Brain pericyte (primary cell): ENCODE measurements at places on chromosomes 7 and 10.
A peak's percentile ranks its signal among the peaks of the same experiment; 100 is the strongest.

GRCh38 chr10:123804716-123805115 lies 86.9 kb downstream of the CPXM2 start:
- DNase-seq: no peak

GRCh38 chr10:28676326-28676967 lies 874 bp upstream of the BAMBI start:
- no peak for DNase-seq

GRCh38 chr7:130982160-130982638 lies 248.2 kb upstream of the KLF14 start:
- no peak for DNase-seq

GRCh38 chr7:139582130-139582650 lies 58.7 kb downstream of the CLEC2L start:
- no peak for DNase-seq

DNA sequence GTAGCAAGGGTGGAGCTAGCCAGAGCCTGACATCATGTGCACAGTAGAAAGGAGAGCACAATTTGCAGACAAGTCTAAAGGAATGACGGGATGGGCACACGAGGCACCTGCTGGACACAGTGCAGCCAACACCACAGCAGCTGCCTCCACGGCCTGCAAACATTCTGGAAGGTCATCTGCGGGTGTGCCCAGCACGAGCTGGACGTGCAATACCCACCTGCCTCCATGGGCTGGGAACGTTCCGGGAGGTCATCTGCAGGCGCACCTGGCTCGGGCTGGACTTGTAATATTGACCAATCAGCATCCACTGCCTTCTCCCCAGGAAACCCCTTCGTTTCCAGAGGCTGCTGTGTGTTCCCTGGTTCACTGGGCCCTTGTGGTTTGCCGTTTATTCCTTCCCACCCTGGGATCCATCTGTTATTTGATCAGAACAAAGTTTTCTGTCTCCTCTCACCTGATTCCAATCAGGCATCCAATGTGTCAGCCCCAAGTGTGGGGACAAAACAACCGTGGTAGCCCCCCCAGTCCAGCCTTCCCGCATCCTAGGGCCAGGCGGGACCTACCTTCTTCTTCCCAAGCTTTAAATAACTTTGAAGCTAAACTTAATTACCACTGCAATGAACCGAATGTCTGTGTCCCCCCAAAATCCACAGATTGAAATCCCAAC lies 243.4 kb upstream of the PPP2R2D start:
- DNase-seq: no peak

DNA sequence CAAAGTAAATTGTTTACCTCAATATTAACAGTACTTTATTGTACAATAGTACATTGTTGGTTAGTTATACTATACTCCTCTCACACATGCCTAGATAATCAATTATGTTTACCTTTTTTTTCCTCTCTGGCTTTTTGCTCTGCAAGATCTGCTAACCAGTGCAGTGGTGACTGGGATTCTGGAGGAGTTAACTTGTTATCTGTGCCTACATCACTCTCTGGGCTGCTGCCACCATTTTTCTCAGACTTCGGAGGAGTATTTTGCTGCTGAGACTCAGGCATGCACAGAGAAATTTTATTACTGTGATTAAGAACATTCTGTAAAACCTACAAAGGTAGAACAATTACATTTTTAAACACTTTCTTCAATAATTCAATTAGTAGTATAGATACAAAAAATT lies 59.7 kb downstream of the NRBF2 start:
- DNase-seq: no peak

- no peak for DNase-seq
Measured at GRCh38 chr10:131022981-131023380, 288.5 kb downstream of the TCERG1L start.

GRCh38 chr10:7559386-7559785 lies 107.4 kb downstream of the ITIH5 start:
- no peak for DNase-seq

GRCh38 chr7:105487579-105488571 lies 34.2 kb downstream of the PUS7 start:
- DNase-seq: peak; percentile 24

GRCh38 chr10:132937861-132938260 lies 4.5 kb downstream of the CFAP46 start:
- no peak for DNase-seq

- DNase-seq: peak; percentile 38
Measured at GRCh38 chr10:91551856-91552255, 81.0 kb downstream of the PPP1R3C start.

DNA sequence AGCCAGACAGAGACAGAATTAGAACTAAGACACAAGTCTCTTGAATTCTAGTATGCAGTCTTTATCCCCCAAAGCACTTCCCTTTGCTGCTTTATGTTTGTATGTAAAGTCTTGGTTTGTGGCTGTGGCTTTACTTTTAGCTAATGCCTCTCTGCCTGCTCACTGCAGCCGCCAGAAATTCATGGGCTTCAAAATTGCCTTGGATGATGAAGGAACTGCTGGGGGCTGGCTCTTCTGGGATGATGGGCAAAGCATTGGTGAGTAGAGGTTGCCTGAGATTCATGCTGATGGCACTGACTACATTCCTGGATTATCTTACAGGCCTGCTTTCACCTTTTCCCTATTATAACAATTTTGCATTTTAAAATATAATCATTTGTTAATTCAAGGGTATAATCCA lies 10.9 kb upstream of the MGAM2 start:
- no peak for DNase-seq

GRCh38 chr7:115329006-115329405 lies 407.1 kb downstream of the MDFIC start:
- no peak for DNase-seq

DNA sequence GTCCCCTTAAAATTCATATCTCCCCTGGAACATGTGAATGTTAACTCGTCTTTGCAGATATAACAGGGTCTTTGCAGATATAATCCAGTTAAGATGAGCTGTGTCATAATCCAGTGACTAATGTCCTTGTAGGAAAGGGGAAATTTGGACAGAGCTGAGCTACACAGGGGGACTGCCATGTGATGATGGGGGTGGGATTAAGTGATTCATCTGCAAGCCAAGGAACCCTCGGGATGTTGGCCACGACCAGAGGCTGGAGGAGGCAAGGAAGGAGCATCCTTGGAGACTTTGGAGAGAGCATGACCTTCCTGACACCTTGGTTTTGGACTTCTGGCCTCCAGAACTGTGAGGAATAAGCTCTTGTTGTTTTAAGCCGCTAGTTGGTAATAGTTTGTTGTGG lies 153.9 kb upstream of the PCBD1 start:
- no peak for DNase-seq

DNA sequence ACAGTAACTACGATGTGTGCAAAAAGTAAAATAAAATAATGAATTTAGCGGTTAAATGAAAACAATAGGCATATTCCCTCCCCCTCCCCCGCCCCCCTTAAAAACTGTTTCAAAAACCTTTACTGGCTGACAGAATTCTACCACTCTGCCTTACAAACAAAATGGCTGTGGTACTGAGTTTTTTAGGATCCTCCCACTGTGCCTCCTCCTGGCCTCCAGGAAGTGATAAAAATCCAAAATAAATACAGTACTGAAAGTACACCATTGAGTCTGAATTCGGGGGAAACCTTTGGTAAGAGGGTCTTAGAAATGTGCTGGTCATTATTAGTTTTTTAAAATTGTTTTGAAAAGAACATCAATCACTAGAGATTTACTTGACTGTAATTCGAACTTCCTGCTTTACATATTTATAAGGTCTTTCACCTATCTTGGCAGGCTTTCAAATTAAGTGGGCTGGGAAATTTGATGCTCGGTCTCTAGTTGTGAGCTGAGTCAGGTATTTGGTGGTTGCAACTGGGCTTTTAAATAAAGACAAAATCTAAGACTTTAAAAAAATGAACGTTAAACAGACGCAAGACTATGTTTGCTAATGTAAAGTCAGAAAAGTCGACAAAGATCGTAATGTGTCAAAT lies 32.5 kb upstream of the EPC1 start:
- no peak for DNase-seq

DNA sequence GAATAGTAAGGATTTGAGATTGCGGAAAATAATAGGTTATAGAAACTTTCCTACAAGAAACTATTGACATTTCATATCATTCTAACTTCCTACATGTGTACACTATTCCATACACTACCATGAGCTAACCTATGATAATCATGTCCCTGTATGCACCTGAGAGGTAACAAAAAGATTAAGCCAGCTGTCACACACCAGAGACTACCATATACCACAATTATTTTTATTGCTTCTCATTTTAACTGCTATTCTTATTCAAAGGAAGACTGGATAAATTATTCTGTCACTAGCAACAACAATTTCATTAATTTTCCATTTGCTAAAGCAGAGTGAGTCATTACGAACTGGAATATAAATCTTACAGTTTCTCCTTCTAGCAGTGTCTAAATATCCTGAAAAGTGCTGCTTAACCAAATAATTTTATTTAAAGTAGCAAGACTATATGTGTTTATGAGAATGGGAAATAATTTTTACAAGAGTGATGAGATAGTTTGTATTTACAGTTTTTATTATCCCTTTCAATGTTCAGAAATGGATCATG lies 235.6 kb upstream of the DKK1 start:
- no peak for DNase-seq

DNA sequence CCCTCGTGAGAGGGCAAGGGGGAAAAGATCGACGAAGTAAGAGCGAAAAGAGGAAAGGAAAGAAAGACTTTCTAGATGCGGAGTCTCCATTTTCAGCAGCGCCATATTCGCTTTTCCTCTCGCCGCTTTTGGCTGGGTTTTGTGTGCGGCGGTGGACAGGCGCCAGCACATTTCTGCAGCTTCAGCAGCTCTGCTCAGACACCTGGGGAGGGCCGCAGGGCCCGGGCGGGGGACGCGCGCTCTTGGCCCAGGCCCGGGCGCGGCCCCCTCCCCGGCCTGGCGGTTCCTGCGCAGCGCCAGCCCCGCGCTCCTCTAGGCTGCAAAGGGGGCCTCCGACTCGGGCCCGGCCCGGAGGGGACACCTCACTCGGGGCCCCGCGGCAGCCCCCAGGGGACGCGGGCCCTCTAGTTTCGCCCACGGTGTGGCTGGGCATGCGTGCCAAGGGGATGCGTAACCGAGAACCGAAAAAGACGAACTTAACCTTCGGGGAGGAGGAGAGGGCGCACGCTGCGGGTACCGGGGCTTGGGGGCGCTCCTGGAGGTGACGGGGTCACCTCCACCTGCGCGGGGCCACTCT lies 34.5 kb upstream of the EBLN1 start:
- no peak for DNase-seq

DNA sequence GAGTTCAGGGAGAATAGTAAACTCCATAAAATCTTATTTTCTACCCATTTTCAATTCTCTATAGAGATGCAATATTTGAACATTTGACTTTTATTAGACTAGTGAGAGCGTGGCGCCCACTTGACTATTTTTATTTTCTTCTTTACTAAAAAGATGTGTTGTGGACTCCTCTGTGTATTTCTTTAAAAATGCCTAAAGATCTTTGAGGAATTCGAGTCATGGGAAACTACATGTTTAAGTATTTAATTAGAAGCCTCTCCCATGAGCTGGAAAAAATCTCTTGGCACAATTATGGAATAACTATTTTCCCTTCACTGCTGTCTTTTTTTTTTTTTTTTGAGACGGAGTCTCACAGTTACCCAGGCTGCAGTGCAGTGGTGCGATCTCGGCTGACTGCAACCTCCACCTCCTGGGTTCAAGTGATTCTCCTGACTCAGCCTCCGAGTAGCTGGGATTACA lies 124.2 kb downstream of the ARHGAP12 start:
- DNase-seq: no peak

GRCh38 chr10:86288695-86289576 lies 77.7 kb downstream of the GRID1 start:
- DNase-seq: no peak

DNA sequence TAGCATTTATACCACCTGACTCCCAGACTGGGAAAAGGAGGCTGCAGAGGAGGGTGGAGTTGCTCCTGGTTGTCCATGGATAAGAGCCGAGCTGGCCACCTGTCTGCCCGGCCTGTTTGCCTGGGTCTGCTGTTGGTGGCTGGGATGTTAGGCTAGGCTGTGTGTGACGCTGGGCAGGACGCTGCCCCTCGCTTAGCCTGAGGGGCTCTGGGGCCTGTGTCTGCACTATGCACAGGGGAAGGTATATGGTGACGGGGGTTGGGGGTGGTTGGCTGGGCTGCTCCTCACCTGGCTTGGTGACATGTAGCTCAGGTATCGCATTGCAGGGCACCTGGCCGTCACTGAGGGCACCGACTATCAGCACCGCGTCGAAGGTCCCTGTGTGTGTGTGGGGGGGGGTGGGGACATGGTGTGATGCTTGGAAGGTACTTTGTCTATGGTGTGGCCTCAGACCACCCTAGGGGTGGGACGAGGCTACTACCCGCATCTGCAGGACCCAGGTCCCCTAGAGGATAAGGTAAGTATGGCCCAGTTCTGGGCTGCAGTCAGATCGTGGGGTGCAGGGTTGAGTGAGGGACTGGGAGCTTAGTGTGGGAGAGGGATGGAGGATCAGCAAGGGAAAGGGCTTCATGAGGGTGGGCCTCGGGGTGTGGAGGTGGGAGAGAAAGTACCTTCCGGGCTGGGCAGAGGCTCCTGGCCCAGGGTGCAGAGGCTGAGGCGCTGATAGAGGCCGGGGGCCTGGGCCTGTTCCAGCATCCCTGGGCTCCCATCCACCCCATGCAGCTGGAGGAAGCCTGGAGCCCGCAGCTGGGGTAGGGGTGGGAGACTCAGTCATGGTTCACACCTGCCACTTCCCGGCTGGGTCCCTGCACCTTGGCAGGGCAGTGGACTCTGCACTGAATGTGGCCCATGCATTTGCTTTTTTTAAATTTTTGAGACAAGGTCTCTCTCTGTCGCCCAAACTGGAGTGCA lies 2.3 kb downstream of the METTL27 start:
- DNase-seq: no peak

DNA sequence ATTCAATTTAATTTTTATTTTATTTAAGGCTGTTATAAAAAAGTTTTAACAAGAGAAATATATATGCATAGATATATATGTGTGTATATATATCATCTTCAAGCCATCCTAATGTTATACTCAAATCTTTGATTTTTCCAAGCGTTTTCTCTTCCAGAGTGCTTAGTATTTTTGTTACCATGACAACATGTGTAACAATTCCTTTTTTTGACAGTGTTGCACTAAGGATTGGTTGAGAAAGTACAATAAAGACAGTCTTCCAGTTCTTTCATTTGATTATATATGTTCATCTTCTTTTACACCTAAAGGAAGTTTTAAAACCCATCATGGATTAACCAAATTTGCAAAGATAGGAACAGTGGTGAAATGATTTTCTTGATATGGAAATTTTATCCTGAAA lies 171.7 kb downstream of the KLF6 start:
- DNase-seq: no peak

GRCh38 chr7:144531181-144531580 lies 127.7 kb upstream of the NOBOX start:
- DNase-seq: no peak

- no peak for DNase-seq
Measured at GRCh38 chr7:28290496-28290895, 109.9 kb upstream of the JAZF1 start.
